Activated CD4-positive, alpha-beta T cell treated with anti-CD3 and anti-CD28 coated beads for 36 hours (primary cell): ENCODE measurements at places on chromosomes 1 and 21.

GRCh38 chr1:35595684-35596083 is 22.6 kb downstream of the TFAP2E start:
- no peaks in the 10 kb centered on the region for H3K27me3 ChIP-seq
- H3K27ac ChIP-seq: no peak overlapping the region
- H3K36me3 ChIP-seq: peaks cover 8% of the 10 kb centered on the region
- no peak for DNase-seq

- H3K4me3 ChIP-seq: no peak overlapping the region
- H3K4me1 ChIP-seq: peaks cover 23% of the 10 kb centered on the region
- H3K36me3 ChIP-seq: no peaks in the 10 kb centered on the region
- H3K27me3 ChIP-seq: no peaks in the 10 kb centered on the region
- peak overlapping the region; percentile 61 for H3K27ac ChIP-seq
Observed at GRCh38 chr1:234543442-234544086, 64.6 kb upstream of the TARBP1 start.

GRCh38 chr1:18352636-18353265 is 128.0 kb upstream of the KLHDC7A start:
- DNase-seq: no peak
- no peaks in the 10 kb centered on the region for H3K4me1 ChIP-seq
- H3K27ac ChIP-seq: no peak overlapping the region
- H3K4me3 ChIP-seq: no peak overlapping the region
- no peaks in the 10 kb centered on the region for H3K36me3 ChIP-seq

GRCh38 chr21:43938751-43939442 is 73.2 kb upstream of the TRAPPC10 start:
- H3K4me3 ChIP-seq: peak overlapping the region; percentile 76
- peak overlapping the region; percentile 86 for H3K27ac ChIP-seq
- peaks cover 19% of the 10 kb centered on the region for H3K4me1 ChIP-seq
- peak; percentile 95 for DNase-seq
- no peaks in the 10 kb centered on the region for H3K27me3 ChIP-seq
